Dermis blood vessel endothelial cell (primary cell): ENCODE measurements at places on chromosomes 13 and 19. TPM values are rescaled to one million over a fixed set of nuclear protein-coding genes. Genes with fewer than 3 reads are reported as not detected.

GRCh38 chr13:99731747-99732146, 230.5 kb downstream of the TM9SF2 start:
- no peak for DNase-seq

Gene NR2C2AP
- 11.3 and 18.7 TPM in 2 replicates for total RNA-seq

- no peak for DNase-seq
Observed at GRCh38 chr13:28136916-28137315, 1.4 kb upstream of the PAN3 start.

Gene ENOX1
- 0.23 and 2.0 TPM in 2 replicates for total RNA-seq

DNA sequence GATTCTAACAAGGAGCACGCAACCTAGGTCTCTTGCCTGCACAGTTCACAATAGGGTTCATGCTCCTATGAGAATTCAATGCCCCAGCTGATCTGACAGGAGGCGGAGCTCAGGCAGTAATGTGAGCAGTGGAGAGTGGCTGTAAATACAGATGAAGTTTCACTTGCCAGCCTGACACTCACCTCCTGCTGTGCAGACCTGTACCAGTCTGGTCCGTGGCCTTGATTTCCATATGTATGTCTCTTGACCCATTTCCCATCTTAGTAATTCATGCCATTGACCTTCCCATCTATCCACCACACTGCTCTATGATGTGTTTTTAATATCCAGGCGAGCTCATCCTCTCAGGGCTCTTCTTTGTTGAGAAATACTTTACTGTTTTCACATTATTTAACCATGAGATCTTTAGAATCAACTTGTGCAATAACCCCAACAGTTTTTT, 95.2 kb downstream of the LRCH1 start:
- DNase-seq = peak; percentile 31
